Glutamatergic neuron (in vitro differentiated cells): ENCODE measurements at places on chromosomes 6 and 20.

GRCh38 chr6:139270249-139270648 is 21.5 kb downstream of the TXLNB start:
- DNase-seq, result no peak

DNA sequence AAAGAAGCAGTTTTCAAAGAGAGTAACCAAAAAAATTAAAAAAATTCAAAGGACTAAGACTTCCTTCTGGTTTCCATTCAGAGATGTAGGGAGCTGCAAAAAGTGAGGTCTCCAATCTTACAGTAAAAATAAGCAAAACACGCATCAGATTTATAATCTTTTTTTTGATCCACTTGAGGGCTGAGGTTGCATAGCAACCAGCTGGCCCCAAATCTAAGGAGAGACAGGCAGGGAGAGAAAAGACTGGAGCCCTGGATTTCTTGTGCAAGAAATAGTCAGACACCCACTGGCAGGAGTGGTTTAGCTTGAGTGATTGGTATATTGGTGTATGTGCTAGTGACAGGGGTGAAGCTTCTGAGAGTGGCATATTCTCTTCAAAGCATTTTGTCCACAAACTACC is 135.9 kb upstream of the FUT9 start:
- no peak for DNase-seq

DNA sequence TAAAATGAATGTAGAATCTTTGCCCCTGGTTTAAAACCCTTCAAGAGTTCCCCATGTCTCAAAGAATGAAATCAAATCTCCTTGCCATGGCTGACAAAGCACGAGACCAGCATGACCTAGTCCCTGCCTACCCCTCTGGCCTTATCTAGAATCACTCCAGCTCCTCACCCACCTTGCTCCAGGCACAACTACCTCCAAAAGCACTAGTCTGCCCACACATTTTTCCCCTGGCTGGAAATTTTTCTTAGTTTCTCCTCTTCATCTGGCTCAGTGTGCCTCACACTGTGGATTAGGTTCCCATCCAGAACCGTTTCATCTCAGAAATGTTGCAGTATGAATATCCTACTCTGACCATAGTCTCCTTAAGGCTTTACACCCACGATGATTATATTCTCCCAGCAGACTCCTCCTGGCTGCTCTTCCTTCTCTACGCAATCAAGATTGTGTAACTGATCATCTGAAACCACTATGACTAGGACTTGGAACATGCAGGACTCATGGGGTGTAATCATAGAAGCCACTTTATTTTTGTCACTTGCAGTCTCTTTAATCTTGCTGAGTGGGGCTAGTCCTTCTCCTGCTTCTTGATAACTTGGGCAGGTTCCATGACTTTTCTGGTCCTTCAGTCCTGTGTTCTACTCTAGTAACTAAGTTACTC is 7.8 kb upstream of the MRS2 start:
- no peak for DNase-seq

DNA sequence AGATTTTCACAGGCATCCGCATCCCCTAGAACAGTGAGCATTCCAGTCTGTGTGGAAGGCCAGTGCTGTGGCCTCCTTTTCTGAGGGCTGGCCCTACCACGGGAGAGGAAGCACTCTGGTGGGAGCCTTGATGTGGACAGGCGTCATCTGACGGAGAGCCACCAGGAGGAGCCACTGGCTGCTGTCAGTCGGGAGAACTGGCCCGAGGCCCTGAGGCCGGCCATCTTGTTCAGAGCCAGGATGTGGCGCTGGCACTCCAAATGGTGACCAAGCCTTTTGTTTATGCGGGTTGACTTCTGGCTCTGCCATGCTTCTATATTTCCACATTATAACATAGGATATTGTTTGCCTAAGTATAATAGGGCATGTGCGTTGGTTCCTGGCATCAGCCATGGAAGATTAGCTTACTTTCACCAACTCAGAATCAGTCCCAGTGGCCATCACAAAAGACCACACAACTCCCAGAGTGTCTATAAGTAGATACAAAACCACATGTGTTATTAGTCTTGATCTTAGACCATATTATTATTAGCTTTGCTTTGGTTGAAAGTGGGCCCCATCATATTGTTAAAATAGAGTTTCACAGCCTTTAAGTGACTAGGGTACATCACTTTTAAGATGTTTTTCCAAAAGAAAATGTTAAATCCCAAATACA is 273.9 kb upstream of the TAB2 start:
- DNase-seq, result peak; percentile 64

- no peak for DNase-seq
Observed at GRCh38 chr6:166075925-166076324, 91.7 kb downstream of the TBXT start.

GRCh38 chr6:167141667-167142432 is 15.9 kb downstream of the GPR31 start:
- peak; percentile 71 for DNase-seq

DNA sequence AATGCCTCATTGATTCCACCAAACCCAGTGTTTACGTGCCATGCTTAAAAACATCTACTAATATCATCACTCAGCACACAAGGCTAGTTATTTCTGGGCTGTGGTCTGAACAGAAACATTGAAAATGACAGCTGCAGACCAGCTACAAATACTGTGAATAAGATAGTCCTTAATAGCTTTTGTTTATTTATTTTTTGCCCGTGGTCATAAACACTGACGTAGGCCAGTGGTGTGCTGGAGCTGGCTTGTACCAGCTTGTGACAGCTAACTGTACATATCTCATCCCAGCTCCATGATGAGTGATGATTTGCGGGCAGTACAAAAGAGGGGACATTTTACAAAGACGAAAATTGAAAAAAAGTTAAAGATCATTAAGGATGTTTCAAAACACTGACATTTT is 1057.0 kb downstream of the EPHA7 start:
- DNase-seq, result no peak

GRCh38 chr6:46963626-46964025 is 41.9 kb upstream of the ADGRF5 start:
- DNase-seq, result no peak

GRCh38 chr6:135647521-135647920 is 150.0 kb upstream of the AHI1 start:
- no peak for DNase-seq

DNA sequence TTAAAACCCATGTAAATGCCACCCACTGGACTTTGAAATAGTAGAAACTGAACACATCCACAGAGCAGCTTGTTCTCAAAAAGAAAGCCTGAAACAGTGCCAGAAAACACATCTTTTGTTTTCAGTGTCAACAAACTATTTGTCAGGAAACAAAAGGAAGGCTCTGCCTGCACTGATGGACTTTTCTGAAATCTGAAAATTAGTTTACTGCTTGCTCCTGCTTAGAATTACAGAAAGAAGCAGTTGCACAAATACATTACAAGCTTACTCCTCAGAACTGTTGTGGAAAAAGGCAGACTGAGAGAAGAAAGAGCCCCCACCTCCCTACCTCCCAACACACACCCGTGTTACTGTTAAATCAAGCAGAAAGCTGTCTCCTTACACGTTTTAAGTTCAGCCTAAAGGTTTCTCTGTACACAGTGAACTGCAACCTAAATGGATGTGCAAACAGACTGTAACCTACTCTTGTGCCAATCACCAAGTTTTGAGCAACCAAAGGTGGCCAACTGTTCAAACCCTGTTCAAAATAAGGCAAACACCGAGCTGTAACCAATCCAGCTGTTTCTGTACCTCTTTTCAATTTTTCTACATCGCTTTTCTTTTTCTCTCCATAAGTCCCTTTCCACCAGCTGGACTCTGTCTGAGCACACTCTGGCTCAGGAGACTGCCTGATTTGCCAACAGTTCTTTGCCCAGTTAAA is 43.7 kb downstream of the FRK start:
- no peak for DNase-seq

DNA sequence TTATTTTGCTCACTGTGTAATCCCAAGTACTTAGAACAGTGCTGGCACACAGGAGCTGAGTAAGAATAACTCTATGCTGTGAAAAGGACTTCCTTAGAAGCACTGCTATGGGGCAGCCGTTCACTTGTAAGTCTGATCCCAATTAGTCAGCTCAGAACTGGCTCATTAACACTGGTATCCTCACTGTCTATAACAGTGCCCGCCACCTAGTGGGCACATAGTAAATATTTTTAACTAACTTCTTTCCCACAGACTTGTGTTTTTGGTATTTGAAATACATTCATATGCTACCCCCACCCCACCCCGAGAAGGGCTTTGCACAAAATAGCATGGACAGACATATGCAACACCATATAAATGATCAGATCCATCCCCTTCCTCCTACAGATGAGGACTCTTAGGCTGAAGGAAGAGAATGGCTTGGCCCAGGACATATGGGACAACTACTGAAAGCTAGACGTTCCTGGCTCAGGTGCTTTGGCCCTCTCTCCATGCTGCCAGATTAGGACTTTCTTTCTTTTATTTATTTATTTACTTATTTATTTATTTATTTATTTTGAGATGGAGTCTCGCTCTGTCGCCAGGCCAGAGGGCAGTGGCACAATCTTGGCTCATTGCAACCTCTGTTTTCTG is 47.1 kb downstream of the DST start:
- DNase-seq, result peak; percentile 30

DNA sequence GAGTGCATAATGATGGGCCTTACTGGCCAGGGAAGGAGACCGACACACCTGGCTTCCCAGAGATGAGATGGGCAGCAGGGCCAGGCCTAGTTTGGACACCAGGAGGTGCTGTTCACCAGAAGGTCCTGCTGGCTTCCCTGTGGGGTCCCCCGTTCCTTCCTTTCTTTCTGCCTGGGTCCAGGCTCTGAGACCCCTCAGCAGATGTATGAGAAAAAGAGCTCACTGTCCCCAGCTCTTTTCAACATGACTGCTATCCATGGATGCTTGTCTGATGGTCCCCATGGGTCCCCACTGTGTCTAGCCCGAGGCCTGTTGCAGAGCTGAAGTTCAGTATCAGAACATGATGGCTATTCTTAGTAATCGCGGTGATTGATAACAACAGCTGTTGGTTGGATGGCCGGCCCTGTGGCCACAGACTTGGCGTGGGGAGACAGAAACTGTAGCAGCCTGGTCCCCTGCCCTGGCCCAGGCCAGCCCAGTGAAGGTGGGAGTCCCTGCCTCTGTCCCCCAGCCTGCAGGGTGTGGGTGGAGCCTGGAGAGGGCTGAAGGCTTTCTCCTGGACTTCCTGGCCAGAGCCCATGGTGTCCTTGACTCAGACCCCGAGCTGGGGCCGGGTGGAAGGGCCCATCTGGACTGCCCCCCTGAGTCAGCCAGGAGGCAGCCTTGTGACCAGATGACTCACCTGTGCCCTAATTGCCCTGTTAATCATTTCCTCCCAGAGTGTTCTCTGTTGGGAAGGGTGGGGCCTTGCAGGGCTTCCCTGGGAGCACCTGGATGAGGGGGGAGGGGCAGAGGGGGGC is 9.9 kb upstream of the BAK1 start:
- peak; percentile 79 for DNase-seq

DNA sequence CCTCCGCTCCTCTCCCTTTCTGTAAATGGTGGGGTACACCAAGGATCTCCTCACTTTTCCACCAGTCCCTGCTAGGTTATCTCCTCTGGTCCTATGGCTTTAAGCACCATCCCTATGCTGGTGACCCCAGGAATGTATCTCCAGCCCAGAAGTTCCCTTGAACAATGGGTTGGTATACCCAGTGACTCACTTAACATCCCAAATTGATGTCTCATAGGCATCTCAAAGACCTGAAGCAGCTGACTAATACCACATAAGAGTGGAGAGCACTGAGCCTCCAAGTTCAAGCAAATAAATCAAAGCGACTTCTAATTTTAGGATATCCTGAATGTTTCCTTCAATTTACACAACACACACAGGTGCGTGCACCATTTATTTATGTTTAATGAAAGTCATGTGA is 48.3 kb downstream of the ADGRF1 start:
- no peak for DNase-seq

DNA sequence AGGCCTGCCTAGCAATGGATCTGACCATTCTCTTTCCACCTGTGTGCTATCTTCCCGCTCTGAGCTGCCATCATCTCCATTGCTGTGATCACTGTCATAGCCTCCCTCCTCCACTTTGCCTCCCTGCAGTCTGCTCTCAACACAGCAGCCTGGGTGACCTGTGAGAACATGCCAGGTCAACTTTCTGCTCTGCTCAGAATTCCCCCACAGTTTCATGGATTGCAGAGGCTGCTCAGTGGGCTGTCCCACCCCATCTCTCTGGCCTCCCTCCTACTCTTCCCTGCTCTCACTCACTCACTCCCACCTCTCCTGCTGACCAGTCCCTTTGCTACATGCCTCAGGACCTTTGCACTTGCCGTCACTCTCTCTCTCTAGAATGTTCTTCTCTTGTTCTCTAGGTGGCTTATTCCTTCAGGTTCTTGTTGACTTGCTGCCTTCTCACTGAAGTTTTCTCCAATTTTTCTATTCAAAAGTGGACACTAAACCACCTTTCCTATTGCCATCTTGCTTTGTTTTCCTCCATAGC is 159.9 kb downstream of the CD83 start:
- no peak for DNase-seq

DNA sequence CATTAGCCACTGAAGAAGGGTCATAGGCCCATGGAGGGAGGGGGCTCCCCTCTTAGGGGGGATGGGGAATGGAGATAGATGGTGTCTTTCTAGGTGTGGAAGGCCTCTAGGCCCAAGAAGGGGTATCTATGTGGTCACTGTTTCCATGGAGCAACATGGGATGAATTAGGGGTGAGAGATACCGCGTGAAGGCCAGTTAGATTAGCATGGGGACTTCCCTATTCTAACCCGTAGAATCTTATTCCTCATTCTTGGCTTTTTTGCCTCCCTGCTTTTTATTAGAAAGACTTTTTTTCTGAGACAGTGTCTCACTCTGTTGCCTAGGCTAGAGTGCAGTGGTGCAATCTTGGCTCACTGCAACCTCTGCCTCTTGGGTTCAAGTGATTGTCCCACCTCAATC is 3.2 kb downstream of the RAB44 start:
- DNase-seq, result no peak

DNA sequence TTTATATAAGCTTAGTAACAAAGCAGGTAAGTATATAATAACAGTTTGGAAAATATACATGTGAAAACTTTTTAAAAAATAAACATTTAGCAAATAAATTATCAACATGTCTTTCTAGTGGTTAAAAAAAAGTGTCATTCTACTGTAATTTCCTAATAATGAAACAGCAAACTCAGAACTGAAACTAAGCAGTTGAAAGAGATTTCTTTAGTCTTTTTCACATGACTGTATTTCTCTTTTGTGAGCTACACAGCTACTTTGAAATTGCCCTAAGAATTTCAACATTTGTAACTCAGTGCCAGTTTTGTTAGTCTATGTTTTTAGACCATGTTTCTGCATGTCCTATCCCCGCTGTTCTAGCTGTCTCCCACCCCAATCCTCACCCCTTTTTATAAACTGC is 28.4 kb upstream of the SDHAF4 start:
- DNase-seq, result no peak

DNA sequence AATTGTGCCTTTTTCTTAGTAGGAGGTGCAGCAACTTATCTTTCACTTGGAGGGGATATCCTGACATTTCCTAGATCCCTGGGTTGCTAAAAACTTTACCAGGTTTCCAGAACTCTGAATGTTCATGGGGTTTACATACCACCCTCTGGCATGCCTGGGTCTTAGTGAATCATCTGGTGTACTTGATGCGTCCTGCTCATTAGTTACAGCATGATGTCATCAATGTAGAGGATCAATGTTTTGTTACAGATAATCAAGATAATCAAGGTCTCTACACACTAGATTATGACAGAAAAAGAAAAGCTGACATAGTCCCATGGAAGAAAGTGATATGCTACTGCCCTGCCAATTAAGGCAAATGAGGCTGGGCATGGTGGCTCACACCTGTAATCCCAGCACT is 27.0 kb downstream of the FITM2 start:
- DNase-seq, result no peak
